ENCODE measurements at places on chromosomes 7 and 10.

DNA sequence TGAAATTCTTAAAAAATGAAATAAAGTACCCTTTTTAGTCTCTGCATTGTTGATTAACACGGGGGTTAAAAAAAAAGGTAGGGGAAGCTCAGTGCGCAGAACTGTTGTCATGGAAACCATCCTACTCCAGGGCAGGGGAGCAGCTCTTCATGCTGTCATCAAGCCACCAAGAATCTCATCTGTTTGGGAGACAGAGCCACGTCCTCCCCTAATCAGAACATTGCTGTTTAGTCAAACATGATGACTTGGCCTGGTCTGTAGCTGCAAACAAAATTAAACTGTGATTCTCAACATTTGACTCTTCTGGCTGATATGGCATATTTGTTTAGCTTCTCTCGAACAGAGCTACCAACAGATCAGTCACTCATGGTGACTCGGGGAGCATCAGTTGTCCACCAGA, 254.4 kb upstream of the KLF14 start:
- no peak for DNase-seq

GRCh38 chr7:39527951-39528350, 38.3 kb upstream of the YAE1 start:
- no peak for DNase-seq

GRCh38 chr10:124708246-124708779, 35.9 kb downstream of the FAM53B start:
- DNase-seq = no peak

GRCh38 chr10:132107186-132107948, 41.6 kb downstream of the JAKMIP3 start:
- peak; percentile 16 for DNase-seq

GRCh38 chr7:5514440-5515035, 90.9 kb upstream of the TNRC18 start:
- DNase-seq = no peak

- no peak for DNase-seq
Observed at GRCh38 chr7:2662273-2663120, 25.5 kb upstream of the AMZ1 start.

GRCh38 chr10:98373260-98374040, 41.5 kb downstream of the PYROXD2 start:
- DNase-seq = no peak

GRCh38 chr7:157194948-157195347, 56.2 kb downstream of the UBE3C start:
- no peak for DNase-seq

DNA sequence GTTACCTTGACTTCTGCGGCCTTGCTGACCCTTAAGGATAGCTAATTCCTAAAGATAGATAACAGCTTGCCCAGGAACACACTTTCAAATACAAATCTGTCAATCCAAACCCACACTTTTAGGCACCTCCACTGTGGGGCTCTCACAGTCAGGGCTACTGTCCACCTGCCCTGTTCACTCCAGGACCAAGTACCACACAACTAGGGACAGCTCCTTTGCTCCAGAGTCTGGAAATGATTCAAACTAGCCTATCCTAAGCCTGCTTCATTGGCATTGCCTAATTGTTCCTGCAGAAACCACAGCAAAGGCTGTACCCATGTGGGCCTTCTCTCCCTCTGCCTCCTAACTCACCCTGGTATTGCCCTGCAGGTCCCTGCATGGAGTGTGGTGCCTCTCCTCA, 538.9 kb upstream of the IGFBP3 start:
- no peak for DNase-seq

GRCh38 chr10:78869508-78870454, 199.0 kb upstream of the ZMIZ1 start:
- DNase-seq = no peak

- no peak for DNase-seq
Observed at GRCh38 chr10:94224656-94225055, 138.1 kb downstream of the NOC3L start.

- DNase-seq = no peak
Observed at GRCh38 chr10:131968949-131969348, 12.8 kb downstream of the BNIP3 start.

DNA sequence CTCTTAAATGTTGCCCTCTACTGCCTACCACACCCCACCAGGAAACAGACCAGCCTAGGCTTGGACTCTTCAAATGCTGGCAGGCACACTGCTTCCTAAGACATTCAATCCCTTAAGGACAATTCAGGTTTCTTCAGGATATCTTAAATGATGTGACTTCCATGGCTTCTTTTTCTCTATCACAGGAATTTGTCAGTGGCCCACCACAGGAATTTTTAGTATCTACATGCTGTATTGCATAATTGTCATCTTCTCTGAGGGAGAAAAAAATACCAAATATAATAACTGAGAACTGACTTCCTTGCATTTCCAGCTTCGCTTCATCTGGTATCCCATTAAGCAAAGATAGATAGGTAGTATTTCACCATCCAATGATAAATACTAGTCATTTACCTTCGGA, 129.3 kb downstream of the WNT2 start:
- DNase-seq = no peak

DNA sequence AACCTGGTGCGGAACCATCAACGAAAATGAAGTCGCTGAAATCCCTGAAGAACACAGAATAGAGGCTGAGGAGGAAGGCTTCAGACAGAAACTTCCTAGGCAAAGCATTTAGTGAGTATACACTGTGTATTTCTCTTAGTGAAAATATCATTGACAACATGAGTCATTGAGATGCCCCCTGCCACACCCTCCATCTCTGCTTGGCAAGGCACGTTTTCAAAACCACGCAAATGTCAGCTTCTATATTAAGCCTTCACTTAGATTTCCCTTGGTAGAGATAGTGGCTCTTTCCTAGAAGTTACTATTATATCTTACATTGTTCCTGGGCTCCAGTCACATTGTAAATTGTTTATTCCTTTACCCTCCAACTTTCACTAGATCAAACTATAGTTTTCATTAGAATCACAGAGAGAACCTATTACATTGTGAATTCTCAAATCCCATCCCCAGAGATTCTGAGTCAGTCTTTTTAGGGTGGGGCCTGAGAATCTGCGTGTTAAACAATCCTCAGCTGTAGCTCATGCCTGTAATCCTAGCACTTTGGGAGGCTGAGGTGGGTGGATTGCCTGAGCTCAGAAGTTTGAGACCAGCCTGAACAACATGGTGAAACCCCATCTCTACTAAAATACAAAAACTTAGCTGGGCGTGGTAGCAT, 4.6 kb upstream of the SKAP2 start:
- DNase-seq = no peak

DNA sequence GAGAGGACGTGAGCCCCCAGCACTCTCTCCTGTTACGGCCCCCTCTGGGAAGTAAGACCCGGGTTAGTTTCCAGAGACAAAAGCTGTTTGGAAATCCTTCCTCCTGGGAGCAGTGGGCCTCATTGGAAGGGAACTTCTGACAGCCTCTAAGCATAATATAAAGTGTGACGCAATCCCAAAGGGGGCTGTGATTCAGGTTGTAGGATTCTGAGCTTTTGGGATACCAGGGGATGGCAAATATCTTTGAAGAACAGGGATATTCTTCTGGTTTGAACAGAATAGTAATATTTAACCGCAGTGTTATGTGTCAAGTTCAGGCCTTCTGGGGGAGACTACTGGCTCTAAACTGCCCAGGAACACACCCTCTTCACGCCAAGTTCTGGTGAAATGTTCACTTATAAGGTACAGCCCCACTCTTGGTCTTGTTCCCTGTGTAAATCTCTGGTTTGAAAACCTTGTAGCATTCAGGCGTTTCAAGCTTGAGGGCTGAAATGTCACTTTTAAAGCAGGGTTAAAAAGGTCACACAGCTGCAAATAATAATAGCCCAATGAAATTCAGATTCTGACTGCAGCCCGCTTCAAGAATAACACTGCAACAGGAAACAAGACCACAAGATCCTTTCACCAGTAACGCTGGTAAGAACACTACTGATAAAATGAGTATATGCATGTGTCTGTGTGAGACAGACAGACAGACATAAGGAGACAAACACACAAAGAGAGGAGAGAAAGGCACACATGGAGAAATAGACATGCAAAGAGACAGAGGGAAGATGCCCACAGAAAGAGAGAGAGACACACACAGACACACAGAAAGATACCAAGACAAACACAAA, 69.0 kb downstream of the CREB5 start:
- DNase-seq = no peak

- no peak for DNase-seq
Observed at GRCh38 chr7:17863095-17863808, 77.0 kb downstream of the SNX13 start.

DNA sequence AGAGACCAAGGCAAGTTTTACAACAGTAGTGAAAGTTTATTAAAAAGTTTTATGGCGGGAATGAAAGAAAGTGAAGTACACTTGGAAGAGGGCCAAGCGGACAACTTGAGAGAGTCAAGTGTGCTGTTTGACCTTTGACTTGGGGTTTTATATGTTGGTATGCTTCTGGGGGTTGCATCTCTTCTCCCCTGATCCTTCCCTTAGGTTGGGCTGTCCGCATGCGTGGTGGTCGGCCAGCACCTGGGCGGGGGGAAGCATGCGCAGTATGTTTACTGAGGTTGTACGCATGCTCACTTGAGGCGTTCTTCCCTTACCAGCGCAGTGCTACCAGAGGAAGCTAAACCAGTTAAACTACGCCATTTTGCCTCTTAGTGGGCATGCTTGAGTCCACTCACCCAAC, 31.9 kb downstream of the NUP42 start:
- no peak for DNase-seq

- DNase-seq = no peak
Observed at GRCh38 chr7:73830681-73831583, at the start of gene CLDN4. TSS of gene CLDN4 (plus strand) at chr7:73830996. CDS start at chr7:73831202, 206 bp downstream.

GRCh38 chr10:97131181-97131628, 54.6 kb downstream of the SLIT1 start:
- DNase-seq = no peak

- no peak for DNase-seq
Observed at GRCh38 chr7:18724318-18724717, 228.8 kb downstream of the HDAC9 start.

- DNase-seq = no peak
Observed at GRCh38 chr7:2381881-2382509, 21.4 kb upstream of the CHST12 start.

DNA sequence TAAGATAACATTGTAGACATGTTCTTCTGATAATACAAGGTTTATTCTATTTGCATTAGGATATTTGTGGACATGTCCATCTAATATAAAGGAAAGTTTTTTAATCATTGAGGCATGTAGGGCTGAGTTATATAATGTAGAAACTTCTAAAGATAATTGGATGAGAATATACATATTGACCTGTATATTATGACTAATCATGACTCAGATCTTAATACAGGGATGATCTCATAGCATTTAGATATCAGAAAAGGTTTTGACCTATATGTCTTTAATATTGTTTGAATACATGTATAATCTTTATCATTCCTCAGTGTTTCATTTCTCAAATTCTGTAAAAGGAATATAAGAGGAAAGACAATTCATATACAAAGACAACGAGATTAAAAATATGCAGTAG, 39.2 kb downstream of the CD36 start:
- DNase-seq = no peak

- DNase-seq = no peak
Observed at GRCh38 chr7:17532861-17533404, 234.5 kb downstream of the AHR start.

GRCh38 chr10:83930-84530, 34.9 kb upstream of the TUBB8 start:
- DNase-seq = no peak

- no peak for DNase-seq
Observed at GRCh38 chr7:94556028-94556427, 46.4 kb downstream of the CASD1 start.

GRCh38 chr10:122475100-122475499, 13.7 kb downstream of the HTRA1 start:
- no peak for DNase-seq

- DNase-seq = no peak
Observed at GRCh38 chr7:69693042-69693441, 94.8 kb downstream of the AUTS2 start.

DNA sequence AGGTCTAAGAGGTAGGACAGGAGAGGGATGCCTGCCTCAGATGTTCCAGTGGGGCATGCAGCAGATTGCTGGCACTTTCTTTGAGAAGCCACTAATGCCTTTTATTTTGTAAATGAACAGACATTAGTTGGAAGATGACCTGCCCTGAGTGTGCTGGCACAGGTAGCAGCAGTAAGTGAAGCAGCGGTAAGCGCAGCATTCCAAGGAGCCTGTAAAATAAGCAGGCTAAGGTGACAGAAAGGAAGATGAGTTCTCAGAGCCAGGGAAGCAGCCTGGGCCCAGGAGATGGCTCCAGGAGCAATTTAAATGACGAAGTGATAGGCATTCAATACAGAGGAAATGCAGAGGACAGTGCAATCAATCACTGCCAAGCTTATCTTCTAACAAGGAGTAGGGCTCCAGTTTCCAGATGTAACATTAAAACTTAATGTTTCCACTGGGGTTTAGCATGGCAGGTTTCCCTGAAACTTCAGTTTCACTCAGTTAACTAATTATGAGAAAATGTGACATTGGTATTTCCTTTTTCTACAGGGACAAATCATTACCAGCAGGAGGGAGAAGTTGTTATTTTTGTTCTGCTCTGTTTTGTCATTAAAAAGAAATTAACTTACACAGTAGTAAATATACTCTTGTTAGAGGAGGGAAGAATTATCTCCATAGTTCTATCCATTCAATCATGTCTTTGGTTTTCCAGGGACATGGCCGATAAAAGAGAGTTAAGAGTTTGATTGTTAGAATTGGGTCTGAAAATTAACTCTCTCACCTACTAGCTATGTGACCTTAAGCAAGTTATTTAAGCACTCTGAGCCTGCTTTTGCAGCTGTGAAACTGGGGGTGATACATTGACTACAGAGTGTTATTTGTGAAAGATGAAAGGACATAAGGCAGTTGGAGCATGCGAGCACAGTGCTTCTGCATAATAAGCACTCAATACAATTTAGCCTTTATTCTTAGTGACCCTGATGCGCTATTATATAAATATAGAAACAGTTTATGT, 96.6 kb upstream of the PTN start:
- no peak for DNase-seq

DNA sequence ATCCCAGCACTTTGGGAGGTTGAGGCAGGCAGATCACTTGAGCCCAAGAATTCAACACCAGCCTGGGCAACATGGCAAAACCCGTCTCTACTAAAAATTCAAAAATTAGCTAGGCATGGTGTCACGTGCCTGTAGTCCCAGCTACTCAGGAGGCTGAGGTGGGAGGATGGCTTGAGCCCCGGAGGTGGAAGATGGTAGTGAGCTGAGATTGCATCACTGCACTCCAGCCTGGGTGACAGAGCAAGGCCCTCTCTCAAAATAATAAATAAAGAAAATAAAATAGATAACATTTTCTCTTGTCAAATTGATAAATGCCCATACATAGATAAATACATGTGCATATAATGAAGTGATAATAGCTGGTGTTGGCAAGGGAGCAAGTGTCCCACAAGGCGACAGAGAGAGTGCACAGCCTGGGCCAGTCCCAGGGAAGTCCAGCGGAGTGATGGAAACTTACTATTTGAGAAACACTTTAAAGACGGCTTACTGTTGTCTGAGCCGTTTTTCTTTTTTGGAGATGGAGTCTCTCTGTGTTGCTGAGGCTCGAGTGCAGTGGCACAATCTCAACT, 33.4 kb upstream of the DLG5 start:
- no peak for DNase-seq

- no peak for DNase-seq
Observed at GRCh38 chr10:59904426-59905065, 1.8 kb downstream of the CCDC6 start.
